ENCODE measurements at places on chromosomes 2 and 18.

GRCh38 chr2:204261846-204262245 lies 283.4 kb upstream of the PARD3B start:
- DNase-seq, result no peak

GRCh38 chr2:17538844-17539554 lies 1.5 kb upstream of the VSNL1 start:
- DNase-seq, result peak; percentile 48

DNA sequence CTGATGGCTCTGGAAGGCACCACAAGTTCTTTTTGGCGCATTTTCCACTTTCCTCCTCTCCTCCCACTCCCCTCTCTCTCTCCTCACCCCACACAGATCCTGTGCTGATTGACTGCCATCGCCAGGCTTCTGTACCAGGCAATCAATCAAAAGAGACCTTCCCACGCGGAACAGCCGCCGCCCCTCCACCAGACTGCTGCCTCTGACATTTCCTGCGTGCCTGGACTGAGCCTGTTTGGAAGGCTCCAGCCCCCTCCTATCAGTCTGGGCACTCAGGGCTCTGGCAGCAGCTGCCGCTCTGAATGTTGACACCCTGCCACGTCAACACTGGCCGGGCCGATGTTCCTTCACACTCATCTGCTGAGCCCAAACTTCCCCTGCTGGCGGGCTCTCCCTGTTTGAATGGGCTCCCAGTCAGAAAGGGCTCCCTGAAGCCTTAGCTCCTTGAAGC lies 467.7 kb downstream of the EPHA4 start:
- DNase-seq, result peak; percentile 52

GRCh38 chr2:152791979-152792378 lies 73.6 kb downstream of the ARL6IP6 start:
- DNase-seq, result no peak

DNA sequence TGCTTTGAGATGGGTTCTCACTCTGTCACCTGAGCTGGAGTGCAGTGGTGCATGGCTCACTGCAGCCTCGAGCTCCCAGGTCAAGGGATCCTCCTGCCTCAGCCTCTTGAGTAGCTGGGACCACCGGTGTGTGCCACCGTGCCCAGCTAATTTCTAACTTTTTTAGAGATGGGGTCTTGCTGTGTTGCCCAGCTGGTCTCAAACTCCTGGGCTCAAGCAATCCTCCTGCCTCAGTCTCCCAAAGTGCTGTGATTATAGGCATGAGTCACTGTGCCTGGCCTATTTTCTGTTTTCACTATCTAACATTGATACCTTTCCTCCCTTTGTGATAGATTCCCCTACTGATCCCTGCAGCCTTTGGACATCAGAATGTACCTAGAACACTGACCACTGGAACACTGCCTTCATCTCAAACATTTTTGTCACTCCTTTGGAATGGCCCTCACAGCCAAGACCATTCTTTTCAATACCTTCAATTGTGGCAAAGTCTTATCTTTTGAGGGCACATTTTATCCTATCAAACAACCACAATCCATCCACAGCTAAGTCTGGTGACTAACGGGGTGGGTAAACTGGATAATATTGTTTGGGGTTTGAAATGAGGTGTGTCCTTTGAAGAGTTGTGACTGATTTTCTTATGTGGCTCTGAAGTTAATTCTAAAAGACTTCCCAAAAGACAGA lies 43.7 kb downstream of the EPAS1 start:
- no peak for DNase-seq

- no peak for DNase-seq
Observed at GRCh38 chr18:79294235-79294634, 101.5 kb upstream of the NFATC1 start.

GRCh38 chr2:236075802-236076201 lies 92.4 kb downstream of the GBX2 start:
- no peak for DNase-seq

DNA sequence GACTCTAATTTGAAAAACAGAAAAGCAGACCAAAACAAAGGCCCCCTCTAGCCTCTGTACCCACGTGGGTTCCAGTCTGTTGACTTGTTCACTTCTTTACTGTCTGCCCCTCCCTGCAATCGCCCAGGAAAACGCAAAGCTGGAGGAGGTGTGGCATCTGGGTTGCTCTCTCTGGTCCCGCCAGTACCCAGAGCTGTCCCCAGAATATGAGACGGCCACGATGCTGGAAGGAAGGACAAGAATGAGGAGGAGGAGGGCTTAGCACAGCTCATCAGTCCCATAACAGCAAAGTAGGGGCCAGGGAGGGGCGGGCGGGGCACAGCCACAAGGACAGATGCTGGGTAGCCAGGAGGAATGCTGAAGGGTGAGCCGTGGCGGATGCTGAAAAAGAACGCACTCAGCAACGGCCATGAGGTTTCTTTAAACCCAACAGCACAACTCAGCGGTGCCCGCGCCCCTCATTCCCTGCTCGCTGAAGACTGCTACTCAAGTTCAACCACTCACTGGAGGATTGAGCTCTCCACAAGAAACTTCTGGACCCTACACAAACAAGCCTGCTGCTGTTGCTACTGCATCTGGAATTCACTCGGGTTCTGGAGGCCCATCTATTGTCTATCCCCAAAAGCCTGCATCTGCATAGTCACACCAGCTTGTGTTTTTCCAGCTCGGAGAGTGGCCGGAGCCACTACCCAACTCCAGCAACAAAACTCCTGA lies 187.7 kb downstream of the HDAC4 start:
- no peak for DNase-seq

- no peak for DNase-seq
Observed at GRCh38 chr2:188032306-188032705, 259.4 kb upstream of the GULP1 start.

DNA sequence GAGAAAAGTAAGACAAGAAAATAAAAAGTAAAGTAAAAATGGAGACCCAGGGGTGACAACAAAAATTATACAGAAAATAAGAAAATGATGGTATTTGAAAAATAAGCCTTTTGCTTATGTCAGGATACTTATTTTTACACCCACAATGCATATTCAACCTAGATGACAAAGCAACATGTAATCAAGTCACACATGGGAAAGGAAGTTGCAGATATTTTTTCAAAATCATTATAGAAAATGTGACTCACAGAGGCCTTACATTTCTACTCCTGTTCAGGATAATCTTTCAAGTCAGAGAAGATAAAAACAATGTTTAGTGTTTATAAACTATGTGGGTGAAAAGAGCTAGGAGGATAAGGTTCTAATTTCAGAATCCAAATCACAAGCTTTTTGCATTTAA lies 275.3 kb upstream of the UBE2E3 start:
- DNase-seq, result peak; percentile 30

- DNase-seq, result no peak
Observed at GRCh38 chr2:140895378-140895777, 1235.4 kb downstream of the LRP1B start.

GRCh38 chr18:34494359-34494696 lies 215.8 kb upstream of the DTNA start:
- DNase-seq, result no peak

All from fibroblast of the aortic adventitia (primary cell).